ENCODE measurements at places on chromosomes 3 and 15.

DNA sequence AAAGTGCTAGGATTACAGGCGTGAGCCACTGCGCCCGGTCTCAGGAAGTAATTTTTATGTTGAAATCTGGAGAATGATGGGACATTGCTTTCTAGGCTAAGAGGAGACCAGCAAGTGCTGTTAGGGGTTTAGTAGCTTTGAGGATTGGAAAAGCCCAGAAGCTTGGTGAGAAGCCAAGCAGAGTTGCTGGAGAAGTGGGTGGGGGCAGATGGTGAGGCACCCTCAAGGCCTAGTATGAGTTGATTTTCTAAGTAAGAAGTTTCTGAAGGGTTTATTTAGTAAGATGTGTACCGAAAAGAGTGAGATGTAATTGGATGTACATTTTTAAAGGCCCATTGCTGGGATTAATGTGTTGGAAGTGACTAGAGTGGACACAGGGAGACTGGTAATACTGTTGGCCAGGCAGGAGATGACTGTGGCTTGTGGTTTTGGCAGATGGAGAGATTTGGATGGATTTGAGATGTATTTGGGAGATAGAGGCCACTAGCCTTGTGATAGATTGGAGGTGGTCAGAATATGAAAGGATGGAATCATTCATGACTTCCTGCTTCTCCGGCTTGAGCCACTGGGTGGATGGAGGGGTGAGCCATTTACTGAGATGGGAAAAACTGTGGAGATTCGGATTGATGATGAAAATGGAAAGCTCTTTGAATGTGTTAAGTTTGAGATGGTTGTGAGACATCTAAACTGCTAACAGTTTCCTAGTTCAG is 2.3 kb downstream of the LRRC28 start:
- peaks cover 30% of the 10 kb centered on the region for H3K4me1 ChIP-seq
- no peak overlapping the region for H3K4me3 ChIP-seq
- no peak for DNase-seq

DNA sequence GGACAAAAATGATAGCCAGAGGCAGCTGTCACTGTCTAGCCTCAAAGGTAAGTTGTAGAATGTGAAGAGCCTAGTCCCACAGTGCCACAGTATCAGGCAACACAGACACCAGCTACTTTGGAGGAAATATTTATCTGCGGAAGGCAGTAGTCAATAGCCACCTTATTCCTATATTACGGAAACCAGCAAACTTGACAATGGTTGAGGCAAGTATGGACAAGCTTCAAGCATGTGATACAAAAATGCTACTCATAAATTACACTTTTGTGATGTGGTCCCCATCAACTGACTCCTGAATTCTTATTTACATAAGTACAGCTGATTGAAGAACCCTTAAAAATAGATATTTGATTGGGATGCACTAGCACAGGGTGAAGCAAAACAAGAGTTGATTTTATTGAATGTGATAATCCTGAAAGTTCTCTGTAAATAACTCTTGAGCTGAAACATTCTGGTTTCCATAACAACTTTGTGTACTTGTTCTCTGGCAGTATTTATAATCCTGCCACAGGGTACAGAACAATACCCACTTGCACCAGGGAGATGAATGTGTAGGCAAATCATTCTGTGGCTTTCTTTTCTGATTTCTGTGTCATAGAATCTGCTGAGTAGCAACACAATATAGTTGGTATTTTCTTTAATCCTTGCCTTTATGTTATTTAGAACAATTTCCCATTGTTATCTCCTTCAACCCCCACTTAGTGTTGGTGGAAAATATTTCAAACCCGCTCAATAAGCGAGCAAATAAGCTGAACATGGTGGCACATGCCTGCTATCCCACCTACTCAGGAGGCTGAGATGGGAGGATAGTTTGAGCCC is at the start of gene ANKUB1:
Gene ANKUB1, minus strand, starts transcription at position 103 of the 819 bp plus-strand sequence. CDS start 188 bp downstream, outside the sequence.
- H3K27ac ChIP-seq: no peak within 1 kb of the TSS
- peaks cover 4% of the 10 kb centered on the region for H3K27me3 ChIP-seq
- H3K4me3 ChIP-seq: no peak within 1 kb of the TSS

DNA sequence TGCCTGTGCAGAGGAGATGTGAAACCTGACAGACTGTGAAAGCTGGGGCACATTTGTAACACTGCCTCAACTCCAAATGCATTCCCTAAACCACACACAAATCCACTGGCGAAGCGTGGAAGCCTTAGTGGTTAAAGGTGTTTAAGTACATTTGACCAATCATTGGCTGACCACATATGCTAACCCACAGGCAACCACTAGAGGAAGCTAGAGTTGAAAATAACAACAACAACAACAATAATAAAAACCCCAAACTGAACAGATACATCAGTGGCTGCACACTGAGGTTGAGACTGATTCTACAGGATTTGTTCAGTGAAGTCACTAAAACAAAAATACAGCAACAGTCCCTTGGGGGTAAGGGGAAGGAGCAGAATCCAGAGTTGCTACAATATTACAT is 129.7 kb downstream of the TJP1 start:
- no peak overlapping the region for H3K4me3 ChIP-seq
- H3K36me3 ChIP-seq: no peaks in the 10 kb centered on the region
- H3K4me1 ChIP-seq: no peaks in the 10 kb centered on the region
- DNase-seq: no peak
- H3K27ac ChIP-seq: no peak overlapping the region

- H3K36me3 ChIP-seq: no peaks in the 10 kb centered on the region
- H3K27ac ChIP-seq: peak overlapping the region; percentile 89
- H3K4me1 ChIP-seq: peaks cover 37% of the 10 kb centered on the region
- no peaks in the 10 kb centered on the region for H3K27me3 ChIP-seq
Observed at GRCh38 chr3:11570251-11570650, 73.5 kb downstream of the VGLL4 start.

- peaks cover 3% of the 10 kb centered on the region for H3K4me1 ChIP-seq
- H3K4me3 ChIP-seq: no peak overlapping the region
- no peak overlapping the region for H3K27ac ChIP-seq
Observed at GRCh38 chr3:188488801-188489200, 334.8 kb downstream of the LPP start.

DNA sequence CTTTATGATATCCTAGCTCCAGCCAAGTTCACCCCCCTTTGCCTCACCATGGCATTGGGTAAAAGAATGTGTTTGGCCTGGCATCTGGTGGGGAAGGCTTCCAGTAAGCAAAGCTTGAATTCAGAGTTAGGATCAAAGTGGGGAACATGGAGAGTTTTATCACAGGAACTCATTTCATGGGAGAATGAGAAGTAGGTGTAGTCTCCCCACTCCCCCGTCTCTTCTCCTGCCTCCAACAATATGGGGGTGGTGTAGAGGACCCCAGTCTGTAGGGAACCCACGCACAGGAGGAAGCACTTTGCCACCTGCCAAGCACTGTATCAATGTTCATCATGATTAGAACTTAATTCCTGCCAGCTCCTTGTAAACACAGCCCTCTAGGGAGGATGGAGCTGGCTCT is 200.5 kb downstream of the UACA start:
- H3K27me3 ChIP-seq: no peaks in the 10 kb centered on the region
- H3K36me3 ChIP-seq: no peaks in the 10 kb centered on the region
- H3K4me3 ChIP-seq: no peak overlapping the region
- DNase-seq: no peak

GRCh38 chr3:154040283-154040682 is 80.9 kb upstream of the ARHGEF26 start:
- H3K4me1 ChIP-seq: no peaks in the 10 kb centered on the region
- no peaks in the 10 kb centered on the region for H3K27me3 ChIP-seq
- H3K4me3 ChIP-seq: no peak overlapping the region
- DNase-seq: no peak
- H3K27ac ChIP-seq: no peak overlapping the region
- no peaks in the 10 kb centered on the region for H3K36me3 ChIP-seq
